ENCODE measurements at places on chromosomes 3 and 15.
A peak's percentile ranks its signal among the peaks of the same experiment; 100 is the strongest.

DNA sequence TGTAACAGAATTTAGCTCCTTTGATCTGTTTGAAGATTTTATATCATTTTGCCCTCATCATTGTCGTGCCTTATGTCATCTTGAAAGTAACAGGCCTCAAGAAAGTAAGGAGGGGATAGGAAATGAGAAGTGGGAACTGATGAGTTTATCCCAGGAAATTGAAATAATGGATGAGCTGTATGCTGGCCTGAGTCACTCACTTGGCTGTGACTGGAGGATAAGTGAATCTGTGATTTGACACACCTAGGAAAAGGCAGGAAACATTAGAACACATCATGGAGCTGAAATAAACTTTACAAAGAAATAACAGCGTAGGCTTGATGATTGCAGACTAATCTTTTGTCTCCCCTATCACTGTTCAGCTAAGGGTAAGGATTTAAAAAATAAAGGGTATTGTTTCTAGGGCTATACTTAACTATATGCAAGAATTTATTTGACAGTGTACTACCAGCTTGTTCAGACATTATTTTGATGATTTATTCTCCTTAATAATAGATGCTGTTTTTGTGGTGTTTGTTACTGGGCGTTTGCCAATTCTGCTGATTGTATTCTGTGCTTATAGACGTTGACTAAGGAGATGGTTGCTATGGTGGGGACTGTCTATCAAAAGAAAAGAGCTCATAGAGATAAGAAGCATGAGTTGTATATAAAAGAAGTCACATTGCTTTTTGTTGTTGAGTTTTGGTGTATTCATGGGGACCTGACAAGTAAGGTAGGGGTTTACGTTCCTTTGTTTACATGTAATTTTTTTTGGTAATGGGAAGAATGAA lies 105.6 kb upstream of the ROPN1 start:
- no peak for DNase-seq

DNA sequence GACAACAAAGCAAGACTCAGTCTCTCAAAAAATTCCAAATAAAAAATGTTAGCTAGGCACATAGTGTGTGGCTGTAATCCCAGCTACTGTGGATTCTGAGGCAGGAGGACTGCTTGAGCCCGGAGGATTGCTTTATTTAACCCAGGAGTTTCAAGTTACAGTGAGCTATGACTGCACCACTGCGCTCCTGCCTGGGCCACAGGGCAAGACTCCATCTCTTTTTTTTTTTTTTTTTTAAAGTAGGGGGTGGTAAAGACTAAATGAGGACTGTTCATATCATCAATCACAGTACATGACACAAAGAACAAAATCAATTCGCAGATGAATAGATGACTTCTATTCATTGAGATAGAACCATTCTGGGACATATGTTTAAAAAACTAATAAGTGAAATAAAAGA lies 48.1 kb downstream of the ACAP2 start:
- no peak for DNase-seq

- DNase-seq, result no peak
Measured at GRCh38 chr3:49213998-49214397, 42.6 kb downstream of the KLHDC8B start.

GRCh38 chr3:106758459-106758858 lies 618.8 kb upstream of the CCDC54 start:
- DNase-seq, result no peak

DNA sequence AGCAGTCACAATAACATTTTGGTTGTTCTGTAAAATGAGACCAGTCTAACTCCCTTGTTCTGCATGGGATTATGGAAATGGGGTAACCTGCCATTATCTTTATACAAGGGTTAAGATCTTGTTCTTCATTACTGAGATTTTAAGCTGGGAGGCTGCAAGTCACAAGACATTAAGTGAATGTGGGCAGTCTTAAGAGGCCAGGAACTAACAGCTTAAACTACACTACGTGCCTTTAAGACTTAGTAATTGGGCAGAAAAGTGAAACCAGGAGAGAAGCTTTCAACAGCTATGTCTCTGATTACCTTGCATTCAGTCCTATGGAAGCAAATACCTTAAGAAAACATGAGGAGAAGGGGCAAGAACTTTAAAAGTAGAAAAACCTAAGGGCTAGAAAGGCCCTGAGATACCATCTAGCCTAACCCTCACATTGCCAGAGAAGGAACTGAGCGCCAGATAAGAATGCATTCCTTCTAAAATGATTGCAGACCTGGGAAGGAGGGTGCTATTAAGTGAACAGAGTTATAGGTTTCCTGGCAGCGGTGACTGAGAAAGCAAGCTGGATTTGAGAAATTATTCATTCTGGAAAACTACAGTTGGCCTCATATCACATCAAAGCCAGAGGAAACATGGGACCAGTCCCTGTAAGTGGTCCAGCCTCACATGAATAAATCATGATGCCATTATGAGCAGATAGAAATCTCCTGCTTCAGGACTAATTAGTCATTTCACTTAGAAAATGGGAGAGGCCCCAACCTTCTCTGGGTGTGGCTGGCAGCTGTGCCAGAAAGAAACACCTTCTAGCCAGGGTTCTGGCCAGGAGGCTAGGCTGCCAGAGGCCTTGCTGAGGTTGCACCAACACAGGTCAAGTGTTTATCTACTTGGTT lies 32.9 kb downstream of the DAPK2 start:
- DNase-seq, result no peak

DNA sequence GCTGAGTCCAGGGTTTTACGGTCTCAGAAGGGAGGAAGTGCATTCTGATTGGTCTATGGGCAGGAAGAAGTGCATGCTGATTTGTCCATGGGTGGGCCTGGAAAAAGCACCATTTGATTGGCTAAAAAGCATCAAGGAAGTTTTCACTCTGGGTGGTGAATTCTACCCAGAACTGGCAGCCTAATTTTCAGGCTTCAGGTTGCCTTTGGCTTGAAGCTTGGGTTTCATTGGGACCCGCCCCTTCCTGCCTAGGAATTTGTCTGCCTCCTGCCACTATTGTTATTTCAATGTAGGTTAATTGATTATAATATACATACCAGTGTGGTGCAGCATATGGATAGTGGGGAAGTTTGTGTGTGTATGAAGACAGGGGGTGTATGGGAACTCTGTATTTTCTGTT lies 1355.9 kb downstream of the SI start:
- no peak for DNase-seq

GRCh38 chr3:32922078-32922477 lies 29.4 kb upstream of the CCR4 start:
- no peak for DNase-seq

DNA sequence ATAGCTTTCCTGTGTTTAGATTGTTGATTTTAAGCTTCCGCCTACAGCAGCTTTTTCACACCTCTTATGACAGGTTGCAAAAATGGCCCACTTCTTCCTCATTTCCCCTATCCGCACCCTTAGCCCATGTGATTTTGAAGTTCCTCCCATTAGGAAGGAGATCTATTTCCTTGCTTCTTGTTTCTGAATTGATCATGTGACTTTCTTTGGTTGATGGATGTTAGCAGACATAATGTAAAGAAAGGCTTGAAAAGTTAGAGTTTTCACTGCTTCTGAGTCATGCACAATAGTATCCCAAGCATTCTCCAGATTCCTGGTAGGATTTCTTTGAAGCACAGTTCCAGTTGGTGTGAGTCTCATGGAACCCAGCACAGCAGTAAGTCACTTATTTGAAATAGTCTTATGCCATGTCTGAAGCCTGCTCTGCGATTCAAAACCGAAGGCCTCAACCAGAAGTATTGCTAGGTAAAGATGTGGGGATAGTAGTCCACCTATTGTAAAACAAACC lies 76.6 kb downstream of the EDEM1 start:
- DNase-seq, result no peak

DNA sequence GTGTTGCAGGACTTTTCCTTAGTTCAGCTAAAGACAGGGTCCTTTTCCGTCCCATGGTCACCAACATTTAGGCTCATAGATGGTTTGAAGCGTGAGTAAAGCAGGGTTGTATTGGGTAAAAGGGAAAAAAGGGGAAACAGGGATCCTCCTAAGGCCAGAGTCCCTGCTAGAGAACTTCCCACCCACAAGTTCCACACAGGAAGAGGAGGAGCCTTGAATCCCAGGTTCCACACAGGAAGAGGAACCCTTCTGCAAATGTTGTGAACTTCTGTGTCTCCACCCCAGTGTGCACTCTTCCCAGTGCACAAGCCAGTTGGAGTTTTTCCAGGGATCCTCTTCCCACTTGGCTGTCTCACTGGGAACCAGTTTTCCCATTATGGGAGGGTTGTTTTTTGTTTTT lies 27.6 kb upstream of the ATP8B4 start:
- DNase-seq, result no peak

- no peak for DNase-seq
Measured at GRCh38 chr3:32459450-32459849, 43.2 kb downstream of the CMTM6 start.

DNA sequence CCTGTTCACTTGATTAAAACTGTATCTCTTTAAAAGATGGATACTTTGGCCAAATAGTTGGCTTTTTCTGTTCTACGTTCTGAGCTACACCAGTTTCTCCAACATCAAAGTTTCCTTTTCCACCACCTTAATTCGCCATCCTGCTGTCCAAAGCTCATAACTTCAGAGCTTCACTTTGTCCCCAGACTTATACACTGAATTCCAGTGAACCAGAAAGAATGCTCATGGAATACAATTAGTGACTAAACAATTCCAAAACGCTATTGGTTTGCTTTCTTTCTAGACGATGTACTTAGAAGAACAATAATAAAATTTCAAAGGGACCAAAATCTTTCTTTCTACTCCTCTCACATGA lies 23.2 kb downstream of the GPR15 start:
- no peak for DNase-seq

GRCh38 chr3:10338164-10338470 lies 17.2 kb upstream of the SEC13 start:
- DNase-seq, result no peak

GRCh38 chr15:55694652-55695150 lies 48.3 kb downstream of the PRTG start:
- peak; percentile 6 for DNase-seq

GRCh38 chr3:15623535-15624440 lies 22.2 kb downstream of the BTD start:
- DNase-seq, result no peak

GRCh38 chr3:64111083-64111482 lies 87.8 kb upstream of the PSMD6 start:
- no peak for DNase-seq

- DNase-seq, result peak; percentile 91
Measured at GRCh38 chr3:161291191-161291901, 70.2 kb downstream of the NMD3 start.

- no peak for DNase-seq
Measured at GRCh38 chr15:101444807-101445508, 44.5 kb downstream of the PCSK6 start.

- DNase-seq, result no peak
Measured at GRCh38 chr15:77305953-77306352, 114.0 kb downstream of the PEAK1 start.

- DNase-seq, result no peak
Measured at GRCh38 chr15:49452595-49452994, 29.6 kb downstream of the FGF7 start.

DNA sequence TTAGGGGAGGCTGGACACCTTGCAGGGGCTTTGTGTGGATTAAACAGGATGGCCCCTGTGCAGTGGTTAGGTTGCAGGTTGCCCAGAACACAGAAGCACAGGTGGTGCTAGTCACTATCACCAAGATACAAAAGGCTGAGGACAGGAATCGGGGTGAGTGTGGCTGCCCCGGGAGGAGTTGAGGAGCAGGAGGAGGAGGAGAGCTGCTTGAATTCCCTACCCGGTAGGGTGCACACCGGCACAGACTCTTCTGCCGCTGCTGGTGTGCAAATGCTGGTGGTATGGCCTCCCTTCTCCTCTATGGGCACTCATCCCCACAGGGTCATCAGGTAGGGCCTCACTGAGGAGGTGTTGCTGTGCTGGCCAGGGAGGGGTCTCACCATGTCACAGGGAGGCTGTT lies 67.5 kb upstream of the SMAD6 start:
- DNase-seq, result no peak

GRCh38 chr15:43525131-43525530 lies 7.7 kb downstream of the MAP1A start:
- DNase-seq, result no peak

- no peak for DNase-seq
Measured at GRCh38 chr3:126210606-126211005, 30.2 kb upstream of the ALDH1L1 start.

GRCh38 chr3:170809975-170810357 lies 60.0 kb downstream of the RPL22L1 start:
- DNase-seq, result no peak

- DNase-seq, result no peak
Measured at GRCh38 chr15:68129072-68129471, 75.0 kb downstream of the PIAS1 start.

Measured in DMS79 (cell line).